ENCODE measurements at places on chromosomes 12 and 14.

DNA sequence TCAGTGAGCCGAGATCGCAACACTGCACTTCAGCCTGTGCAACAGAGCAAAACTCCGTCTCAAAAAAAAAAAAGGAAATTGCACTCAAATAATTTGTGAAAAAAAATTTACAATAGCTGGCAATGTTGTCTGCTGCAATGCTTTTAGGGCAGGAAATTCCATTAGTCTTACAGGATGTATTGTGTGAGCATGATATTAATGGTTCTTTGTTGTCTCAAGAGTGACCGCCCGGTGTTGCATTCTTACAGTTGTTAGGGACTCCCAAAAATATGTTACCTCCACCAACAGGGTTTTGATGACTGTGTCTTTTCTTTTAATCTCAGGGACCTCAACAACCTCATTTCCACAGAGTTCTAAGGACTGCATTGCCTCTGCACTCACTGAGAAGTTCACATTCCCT is 44.8 kb downstream of the PZP start:
- DNase-seq: no peak

DNA sequence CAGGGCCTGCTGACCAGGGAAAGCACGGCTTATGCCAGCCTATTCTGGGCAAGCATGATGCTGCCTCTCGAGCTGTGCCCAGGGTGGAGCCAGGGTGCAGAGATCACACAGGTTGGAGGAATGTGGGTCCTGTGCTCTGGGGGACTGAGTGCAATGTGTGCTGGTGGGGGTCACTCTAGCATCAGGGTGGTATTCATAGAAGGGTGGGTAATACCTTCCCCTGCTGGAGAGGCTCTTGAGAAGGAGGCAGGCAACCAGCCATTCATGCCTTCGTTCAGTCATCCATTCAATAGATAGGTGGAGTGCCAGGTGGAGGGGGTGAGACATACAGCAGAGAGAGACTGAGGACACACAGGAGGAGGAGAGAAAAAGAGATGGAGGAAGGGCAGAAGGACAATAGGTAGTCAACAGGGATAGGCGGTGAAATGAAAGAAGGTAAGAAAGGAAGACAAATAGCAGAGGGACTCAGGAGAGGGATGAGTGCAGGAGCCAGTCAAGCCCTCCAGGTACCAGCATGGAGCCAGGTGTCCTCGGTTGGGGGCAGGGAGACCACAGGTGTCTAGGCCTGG is 5.2 kb upstream of the ZNF385A start:
- no peak for DNase-seq

DNA sequence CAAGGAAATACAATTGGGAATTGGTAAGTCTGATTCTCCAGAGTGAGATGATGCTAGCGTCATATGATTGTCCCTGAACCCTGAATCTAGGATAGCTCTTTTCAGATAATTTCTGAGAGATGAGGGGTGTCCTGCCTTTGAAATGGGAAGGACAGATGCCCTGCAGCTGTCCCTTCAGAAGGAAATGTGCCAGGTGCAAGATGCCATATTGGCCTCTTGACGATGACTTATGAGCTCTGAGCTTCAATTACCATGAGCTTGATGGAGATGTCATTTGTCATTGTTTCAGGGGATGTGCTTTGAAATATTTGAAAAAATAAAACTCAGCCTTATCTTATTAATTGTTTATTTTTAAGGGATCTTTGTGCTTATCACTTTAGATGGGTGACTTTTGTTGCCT is 185.1 kb downstream of the DACT1 start:
- no peak for DNase-seq

GRCh38 chr14:37870632-37871346 is 275.4 kb downstream of the TTC6 start:
- DNase-seq: no peak

DNA sequence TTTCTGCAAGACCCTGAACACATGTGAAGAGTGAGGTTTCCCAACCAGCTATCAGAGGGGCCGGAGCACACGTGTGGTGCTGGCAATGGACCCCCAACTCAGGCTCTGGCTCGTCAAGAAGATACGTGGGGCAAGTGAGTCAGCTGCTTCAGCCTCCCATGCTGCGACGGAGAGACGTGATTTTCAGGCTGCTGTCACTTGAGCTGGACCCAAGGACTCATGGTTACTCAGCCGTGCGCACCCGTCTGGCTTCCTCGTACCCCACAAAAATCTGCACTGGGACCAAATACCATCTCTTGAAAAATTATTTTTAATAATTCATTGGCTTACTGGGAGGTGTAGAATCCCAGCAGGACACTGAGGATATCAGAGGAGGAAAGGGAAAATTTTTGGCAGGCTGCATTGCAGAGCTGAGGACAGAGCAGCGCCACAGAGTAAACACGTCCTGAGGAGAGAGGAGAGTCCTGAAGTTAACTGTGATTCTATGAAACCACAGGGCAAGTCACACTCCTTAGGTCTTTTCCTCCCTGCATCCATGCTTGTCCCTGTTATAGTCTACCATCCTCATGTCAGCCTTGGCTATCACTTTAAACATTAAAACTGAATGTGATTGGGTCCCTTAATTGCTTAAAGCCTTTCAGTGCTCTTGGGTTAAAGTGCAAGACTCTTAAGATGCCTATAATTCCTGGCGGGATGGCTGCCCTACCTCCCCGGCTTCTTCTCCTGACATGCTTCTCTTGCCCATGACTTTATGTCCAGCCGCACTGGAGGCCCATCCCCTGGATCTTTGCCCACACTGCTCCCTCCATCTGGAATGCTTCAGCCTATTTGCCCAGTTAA is 95.3 kb upstream of the SLC35F4 start:
- DNase-seq: no peak

DNA sequence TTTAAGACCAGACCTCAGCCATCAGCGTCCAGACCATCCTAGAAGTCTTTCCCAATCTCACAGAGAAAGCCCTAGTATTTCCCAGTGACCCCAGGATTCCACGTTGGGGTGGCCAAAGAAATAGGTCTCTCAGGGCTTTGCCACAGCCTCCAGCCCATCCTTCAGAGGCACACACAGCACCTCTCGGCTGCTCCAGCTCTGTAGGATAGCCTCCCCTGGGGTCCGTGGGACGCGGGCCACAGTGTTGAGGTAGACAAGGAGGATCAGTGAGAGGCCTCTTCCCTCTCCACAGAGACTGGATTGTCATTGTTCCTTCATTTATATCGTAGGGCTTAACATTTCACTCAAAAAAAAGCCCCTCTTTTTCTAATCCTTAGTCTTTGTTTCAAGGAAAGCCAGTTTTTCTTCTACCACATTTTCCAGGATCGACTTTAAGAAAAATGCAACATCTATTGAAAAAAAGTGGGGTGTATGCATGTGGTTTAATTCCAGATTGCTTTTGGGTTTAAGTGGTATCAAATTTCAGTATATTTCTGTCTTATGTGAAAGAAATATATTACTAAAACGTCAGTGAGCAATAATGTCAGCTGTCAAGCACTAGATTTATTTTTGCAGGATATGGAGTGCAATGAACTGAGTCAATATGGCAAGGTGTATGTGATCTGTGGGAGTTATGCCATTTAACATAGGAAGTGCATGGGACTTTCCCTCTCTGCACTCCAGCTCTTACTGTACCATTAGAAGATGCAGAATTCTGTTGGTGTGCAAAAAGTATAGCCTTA is 187.5 kb downstream of the MSRB3 start:
- no peak for DNase-seq

DNA sequence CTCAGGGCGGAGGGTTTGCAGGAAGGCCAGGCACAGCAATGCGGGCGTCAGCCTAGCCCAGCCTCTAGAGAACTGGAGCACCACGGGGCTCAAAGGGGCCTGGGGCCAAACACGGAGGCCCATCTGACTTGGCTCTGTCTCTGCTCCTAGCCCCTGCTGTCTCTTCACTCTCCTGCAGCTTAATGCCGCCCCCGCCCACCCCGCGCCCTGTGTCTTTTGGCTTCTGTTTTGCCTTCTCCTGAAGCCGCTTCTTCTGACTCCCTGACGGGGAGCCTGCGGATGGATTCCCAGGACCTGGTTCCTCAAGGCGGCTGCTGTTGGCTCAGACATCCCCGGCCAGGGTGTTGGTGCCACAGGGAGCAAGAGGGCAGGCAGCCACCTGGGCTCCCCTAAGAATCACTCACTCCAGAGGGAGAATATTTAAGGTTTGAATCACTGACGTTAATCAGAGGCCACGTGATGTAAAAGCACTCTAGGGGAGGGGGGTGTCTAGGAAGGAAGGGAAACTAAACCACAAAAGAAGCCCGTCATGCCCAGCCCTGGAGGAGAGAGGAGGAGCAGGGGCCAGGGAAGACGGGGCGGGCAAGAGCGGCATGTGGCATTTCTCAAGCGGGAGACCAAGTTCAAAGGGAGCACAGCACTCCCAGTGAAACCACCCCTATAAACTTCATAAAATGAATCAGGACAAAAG is 36.9 kb upstream of the PRMT8 start:
- no peak for DNase-seq

GRCh38 chr14:103820908-103821307 is 26.5 kb downstream of the PPP1R13B start:
- DNase-seq: no peak

GRCh38 chr12:29519585-29520182 is 22.2 kb upstream of the OVCH1 start:
- DNase-seq: peak; percentile 9

DNA sequence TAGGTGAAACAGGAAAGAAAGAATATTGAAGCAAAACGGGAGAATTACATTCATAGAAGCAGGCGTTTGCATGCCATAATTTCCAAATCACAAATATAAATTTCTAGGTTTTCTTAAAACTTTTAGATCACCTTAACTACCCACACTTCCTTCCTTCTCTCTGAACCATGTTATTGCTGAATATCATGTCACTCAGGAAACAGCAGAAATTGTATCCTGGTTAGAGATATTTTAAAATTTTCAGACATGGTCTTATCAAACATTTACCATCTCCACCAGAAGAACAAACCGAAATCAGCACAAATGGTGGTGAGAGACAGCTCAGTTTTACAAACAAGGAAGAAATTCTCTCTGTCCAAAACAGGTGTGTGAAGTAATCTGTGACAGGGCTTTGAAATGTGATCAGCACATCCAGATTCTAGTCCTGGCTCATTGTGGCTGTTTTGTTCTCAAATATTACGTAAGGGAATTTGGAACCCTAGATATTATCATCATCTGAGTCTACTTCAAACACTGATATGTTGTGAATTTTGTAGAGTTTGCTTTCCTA is 16.3 kb downstream of the TESPA1 start:
- DNase-seq: no peak

DNA sequence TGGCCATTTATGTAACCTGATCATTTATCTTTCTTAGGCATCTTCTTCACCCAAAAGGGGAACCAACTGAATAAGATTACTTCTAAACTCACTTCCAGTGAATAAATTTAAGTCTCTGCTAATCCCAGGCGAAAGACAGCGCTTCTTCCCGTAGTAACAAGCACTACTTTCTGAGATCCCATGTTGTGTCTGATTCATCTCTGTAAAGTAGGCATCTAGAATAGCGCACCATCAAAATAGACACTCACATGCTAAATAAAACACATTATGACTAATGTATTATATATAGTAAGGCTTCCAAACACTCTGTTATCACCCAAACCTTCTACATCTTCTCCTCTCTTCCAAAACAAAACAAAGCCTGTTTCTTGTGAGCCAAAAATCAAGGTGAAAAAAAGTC is 15.1 kb downstream of the GTF2A1 start:
- no peak for DNase-seq

DNA sequence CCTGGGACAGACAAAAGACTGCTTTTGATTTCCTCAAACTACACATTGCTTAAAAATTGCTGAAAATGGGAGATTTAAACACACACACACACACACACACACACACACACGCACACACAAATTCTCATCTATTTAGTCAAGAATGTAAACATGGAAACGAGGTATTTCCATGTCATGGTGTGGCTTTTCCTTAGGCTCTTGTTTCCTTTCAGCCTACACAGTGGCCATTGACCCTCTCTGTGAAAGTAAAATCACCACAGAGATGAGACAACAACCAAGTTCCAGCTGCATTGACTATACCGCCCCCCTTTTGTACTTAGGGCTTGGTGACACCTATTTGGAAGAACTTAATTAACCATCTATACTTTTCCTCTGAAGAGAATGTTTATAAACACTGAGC is 41.9 kb downstream of the TTC8 start:
- no peak for DNase-seq

DNA sequence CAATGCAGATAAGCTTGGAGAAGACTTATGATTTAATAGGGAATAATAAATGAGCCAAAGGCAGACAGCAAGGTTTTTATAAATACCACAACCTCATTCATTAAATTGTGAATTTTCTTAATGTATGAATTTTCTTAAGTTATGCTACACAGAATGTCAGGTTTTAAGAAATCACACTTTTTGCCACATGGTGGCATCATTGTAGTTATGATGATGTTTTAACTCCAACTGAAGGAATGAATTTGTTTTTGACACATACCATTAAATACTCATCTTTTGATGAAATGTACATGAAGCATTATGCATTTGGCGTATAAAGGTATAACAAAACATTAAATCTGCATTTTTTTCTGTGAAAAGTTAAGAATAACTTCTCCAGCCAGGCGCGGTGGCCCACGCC is 524.1 kb upstream of the FBXO33 start:
- DNase-seq: no peak

GRCh38 chr12:65196762-65197567 is 27.6 kb downstream of the LEMD3 start:
- no peak for DNase-seq

- peak; percentile 82 for DNase-seq
These were observed at the start of gene DENND5B for GRCh38 chr12:31590642-31591379. Gene DENND5B, minus strand, starts transcription at chr12:31591136. Its CDS starts 304 bp downstream, at chr12:31590832.

DNA sequence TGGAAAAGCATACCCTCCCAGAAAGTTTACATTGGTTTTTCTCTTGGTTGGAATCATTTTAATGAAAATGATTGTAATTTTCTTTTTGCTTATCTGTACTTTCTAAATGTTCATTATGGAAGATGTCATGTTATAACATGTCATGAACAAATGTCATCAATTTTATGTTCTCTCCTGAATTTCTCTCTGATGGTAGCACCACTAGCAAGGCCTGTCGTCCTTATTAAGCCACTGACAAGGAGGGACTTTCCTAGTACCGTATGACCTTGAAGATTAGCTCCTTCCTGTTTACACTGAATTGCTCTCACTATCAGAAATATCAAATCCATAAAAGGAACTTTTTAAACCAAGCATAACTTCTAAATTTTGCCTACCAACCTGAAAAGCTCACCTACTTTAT is 99.0 kb downstream of the ESR2 start:
- no peak for DNase-seq

DNA sequence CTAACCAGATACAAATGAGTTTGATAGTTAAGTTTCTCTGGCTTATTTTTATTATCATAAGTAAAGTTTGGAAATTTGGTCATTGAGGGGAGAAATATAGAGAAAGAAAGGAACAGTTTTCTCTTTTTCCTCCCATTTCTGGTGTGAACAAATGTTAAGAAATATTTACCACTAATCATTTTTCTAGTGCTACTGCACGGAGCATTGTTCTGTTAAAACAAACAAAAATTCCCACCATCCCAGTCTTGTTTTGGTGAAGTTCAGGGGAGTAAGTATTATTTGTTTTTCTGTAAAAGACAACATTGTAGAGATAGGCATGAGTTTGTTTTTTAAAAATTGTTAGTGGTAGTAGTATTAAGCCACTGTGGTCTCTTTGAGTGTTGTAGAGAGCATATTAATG is 135.3 kb downstream of the FGD4 start:
- no peak for DNase-seq
